Type B pancreatic cell (in vitro differentiated cells): ENCODE measurements at places on chromosomes 3 and 15.

DNA sequence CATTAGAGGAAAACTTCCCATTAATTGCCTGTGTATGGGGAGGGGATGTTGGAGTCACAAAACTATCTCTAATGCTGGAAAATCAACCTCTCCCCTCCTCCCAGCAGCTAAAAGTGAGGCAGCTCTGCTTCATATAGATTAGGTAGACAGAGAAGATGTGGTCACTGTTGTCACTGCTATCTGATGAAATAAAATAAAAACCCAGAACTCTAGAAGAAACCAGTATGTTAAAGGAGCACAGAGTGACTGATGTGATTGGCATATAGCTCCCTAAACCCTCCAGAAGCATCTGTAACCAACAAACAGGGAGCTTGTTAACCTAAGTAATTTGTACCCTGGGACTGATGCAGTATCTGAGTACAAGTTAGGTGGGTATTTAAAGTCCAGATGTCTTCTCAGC lies 211.9 kb upstream of the TRIM42 start:
- no peak for DNase-seq

- DNase-seq, result no peak
These were observed 287.6 kb upstream of the ICE2 start for GRCh38 chr15:60766391-60767128.

DNA sequence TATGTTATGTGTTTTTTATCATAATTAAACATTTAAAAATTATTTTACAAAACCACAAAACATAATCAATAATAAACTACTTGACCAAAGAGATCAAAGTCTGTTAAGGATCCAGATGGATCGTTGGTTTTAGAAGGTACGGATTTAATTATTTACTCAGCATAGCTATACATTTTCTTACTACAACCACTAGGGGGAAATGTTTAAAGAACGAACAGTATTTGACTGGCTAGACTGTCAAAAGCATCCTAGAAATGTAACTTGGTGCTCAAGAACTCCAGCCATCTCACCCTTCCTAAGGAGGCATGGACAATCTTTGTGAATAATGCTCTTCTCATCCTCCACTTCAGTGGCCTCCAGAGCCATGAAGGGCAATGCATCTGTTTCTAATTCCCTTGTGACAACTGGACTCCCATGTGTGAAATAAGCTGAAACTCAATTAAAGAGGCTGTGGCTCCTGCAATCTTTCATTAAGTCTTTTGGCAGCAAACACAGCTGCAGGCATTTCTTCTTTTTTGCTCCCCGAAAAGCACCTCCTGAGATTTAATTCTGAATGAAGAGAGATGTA lies 94.7 kb upstream of the TUSC7 start:
- DNase-seq, result no peak

DNA sequence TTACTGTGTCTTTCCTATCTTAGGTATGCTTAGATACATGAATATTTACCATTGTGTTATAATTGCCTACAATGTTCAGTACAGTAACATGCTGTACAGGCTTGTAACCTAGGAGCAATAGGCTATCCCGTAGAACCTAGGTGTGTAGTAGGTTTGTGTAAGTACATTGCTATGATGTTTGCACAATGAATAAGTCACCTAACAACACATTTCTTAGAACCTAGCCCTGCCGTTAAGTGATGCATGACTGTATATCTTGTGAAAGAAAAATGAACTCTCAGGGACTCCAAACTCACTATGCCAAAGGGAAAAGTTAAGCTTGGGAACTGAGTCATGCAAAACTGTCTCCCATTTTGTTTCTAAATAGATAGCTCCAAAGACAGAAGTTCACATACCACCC lies 91.5 kb upstream of the ACP3 start:
- no peak for DNase-seq

GRCh38 chr15:70792171-70792573 lies 28.8 kb upstream of the UACA start:
- DNase-seq, result no peak

DNA sequence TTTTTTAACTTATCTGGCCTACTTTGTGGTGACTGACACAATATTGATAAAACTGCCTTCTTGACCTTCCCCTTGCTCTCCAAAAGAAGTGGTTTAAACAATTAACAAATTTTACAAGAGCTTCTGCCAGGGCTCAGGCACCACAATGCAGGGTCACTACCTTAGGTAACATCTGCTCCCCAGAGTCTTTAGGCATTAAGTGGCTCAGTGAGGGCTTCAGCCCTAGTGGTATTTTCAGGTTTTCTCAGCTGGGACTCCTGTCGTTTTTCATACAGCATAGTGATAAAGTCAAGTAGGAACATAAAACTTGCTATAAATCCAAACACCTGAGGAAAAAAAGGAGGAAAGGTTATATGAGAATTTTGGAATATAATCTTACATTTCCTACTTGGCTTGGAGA lies 18.9 kb downstream of the CMTM6 start:
- no peak for DNase-seq

DNA sequence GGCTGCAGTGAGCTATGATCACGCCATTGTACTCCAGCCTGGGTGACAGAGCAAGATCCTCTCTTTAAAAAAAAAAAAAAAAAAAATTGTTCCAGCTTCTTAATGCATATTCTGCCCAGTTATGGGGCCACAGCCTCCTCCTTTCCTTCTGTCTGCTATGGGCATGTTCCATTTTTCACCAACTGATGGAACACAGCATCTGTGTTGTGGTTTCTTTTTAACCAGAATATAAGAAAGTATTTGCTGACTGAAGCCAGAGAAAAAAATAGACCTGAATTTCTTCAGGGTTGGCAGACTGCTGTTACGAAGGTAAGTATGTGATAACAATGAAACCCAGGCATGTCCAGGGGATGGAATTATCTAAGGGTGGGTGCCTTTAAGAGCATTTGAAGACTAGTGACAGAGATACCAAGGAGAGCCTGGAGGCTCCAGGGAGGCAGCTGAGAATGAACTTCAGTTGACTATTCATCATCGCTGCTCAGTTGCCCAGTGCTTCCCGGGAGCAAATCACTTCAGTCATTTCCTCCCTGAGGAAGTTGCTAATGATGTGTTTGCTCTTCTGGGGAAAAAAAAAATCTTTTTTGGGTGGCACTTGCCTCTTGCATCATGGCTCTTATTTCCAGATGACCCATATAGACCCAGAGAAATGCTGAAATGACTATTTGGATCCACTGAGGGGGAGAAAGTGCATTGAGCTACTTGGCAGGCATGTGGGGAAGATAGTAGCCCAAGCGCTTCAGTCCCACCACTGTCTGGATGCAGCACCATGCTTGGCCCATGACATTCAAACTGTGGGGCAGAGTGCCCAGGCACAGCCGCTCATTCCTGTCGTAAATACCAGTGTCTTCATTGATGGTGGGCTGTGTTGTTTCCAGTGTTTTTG lies 14.5 kb downstream of the NCBP2 start:
- no peak for DNase-seq

- DNase-seq, result no peak
These were observed 58.1 kb upstream of the PRR23E start for GRCh38 chr3:127134887-127135240.

GRCh38 chr3:138498991-138499390 lies 64.6 kb downstream of the ESYT3 start:
- no peak for DNase-seq

GRCh38 chr3:11721479-11721878 lies 77.8 kb upstream of the VGLL4 start:
- DNase-seq, result no peak

DNA sequence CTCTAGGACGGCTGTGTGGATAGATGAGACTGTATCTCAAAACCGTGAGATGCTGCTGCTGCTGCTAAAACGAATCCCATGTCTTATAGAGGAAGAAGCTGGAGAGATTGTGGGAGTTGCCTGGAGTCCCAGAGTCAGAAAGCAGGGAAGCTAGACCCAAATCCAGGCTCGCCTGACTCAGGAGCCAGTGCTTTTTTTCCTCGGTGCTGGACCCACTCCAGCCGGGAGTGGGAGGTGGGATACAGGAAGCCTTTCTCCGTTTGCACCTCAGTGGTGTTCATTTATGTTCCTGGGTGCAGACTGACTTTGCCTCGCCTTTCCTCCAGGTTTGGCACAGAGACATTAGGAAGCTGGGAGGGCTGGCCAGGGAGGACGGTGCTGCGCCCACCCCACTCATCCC lies 150.9 kb upstream of the LINGO1 start:
- no peak for DNase-seq
